ENCODE measurements at places on chromosomes 2 and 18.

DNA sequence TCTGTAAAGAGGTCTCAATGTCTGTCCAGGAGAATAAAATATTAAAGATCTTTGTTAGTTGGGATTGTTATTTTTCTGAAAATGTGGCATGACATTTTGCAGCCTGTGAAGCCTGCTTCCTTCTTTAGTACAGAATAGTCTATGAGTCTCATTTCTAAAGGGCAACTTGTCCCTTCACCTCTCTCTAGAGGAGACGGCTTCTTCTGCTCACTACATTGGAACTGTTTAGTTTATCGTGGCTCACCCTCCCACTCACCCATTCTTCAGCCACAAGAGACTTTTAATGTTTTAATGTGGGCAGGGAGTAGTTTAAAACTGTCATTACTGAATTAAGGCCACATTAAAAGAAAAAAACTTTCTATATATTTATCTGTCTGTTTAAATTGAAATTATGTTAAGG, 161.0 kb downstream of the BARD1 start:
- DNase-seq, result no peak

GRCh38 chr2:25491966-25492532, 150.3 kb upstream of the DNMT3A start:
- DNase-seq, result no peak

- no peak for DNase-seq
These were observed 4.0 kb upstream of the RND3 start for GRCh38 chr2:150491430-150491829.

- DNase-seq, result no peak
These were observed 375.1 kb upstream of the KCNH7 start for GRCh38 chr2:163213661-163214081.

DNA sequence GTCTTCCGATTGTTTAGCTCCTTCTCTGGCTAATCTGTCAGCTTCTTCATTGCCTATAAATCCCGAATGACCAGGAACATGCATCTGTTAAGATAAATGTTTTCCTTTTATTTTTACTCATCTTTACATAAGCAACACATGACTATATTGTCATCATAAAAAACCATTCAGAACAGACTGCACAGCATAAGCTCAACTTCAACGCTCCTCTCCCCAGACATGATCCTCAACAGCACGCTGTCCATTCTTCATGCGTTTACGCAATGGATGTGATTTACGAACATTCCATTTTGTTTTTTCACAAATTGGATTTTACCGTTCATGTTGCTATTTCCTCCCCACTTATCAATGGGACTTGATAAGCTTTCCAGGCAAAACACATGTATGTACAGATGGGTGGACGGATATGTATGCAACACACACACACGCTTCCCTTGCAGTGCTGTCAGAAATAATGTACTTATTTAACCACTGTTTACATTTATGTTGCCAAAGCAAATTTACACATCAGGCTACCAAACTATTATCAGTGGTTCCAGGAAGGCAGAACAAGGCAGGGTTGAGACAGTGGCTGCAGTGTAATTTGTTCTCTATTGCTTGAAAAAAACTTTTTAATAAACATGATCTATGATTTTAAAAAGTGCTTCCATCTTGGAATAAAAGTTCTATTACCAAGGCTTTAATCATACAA, 12.2 kb downstream of the RNASEH1 start:
- no peak for DNase-seq

- DNase-seq, result no peak
These were observed 105.6 kb upstream of the ZNF521 start for GRCh38 chr18:25457601-25458000.

- DNase-seq, result no peak
These were observed 509.2 kb upstream of the SPHKAP start for GRCh38 chr2:228690681-228691080.

DNA sequence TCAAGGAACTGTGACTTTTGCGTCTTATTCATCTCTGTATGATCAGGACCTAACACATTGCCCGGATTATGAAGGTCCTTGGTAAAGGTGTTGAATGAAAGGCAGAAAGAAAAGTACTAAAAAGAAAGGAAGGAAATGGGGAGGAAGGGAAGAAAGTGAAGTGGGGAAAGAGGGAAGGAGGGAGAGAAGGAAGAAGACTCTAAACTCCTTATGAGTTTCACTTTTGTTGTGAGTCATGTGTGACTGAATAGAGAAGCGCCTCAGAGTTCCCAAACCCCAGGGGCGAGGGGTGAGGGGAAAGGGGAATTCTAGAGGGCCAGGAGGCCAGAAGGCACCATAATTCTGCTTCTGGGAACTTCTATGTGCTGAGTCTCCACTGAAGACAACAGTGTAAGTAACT, 30.9 kb upstream of the OSBPL6 start:
- no peak for DNase-seq

GRCh38 chr2:46041434-46041833, 255.8 kb upstream of the EPAS1 start:
- no peak for DNase-seq

- DNase-seq, result no peak
These were observed 25.0 kb downstream of the CREG2 start for GRCh38 chr2:101362316-101362715.

- no peak for DNase-seq
These were observed 18.0 kb upstream of the ATIC start for GRCh38 chr2:215293879-215294278.

- DNase-seq, result no peak
These were observed 3.5 kb upstream of the APOB start for GRCh38 chr2:21047141-21048009.
